Foreskin keratinocyte (primary cell): ENCODE measurements at places on chromosomes 4 and X. TPM values are rescaled to one million over a fixed set of nuclear protein-coding genes. Genes with fewer than 3 reads are reported as not detected.

The SLC2A9 gene
- polyA plus RNA-seq: 19.0 and 25.4 TPM in 2 replicates

GRCh38 chr4:188647820-188648370 is 508.7 kb downstream of the TRIML1 start:
- DNase-seq: peak; percentile 47

GRCh38 chr4:2857349-2857927 is 13.8 kb downstream of the ADD1 start:
- DNase-seq: no peak

The HTT gene
- polyA plus RNA-seq: 6.5 and 7.3 TPM in 2 replicates

The FABP2 gene
- not detected in 2 replicates for polyA plus RNA-seq

DNA sequence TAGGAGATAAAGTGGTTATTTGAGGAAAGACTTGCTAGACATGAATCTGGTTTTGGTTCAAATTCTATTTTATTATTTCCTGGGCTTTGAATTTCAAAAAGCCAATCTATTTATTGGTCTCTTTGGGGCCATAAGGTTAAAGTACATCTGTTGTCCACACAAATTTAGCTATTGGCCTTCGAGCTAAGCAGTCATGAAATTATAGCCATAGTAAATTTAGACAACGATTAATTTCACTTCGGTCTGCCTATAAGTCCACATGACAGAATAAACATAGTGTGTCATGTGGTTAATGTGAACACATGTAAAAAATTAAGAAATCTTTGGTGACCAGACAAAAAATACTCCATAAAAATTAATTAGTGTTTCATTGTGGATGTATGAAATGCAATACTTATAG is 161.9 kb downstream of the PALLD start:
- DNase-seq: no peak

DNA sequence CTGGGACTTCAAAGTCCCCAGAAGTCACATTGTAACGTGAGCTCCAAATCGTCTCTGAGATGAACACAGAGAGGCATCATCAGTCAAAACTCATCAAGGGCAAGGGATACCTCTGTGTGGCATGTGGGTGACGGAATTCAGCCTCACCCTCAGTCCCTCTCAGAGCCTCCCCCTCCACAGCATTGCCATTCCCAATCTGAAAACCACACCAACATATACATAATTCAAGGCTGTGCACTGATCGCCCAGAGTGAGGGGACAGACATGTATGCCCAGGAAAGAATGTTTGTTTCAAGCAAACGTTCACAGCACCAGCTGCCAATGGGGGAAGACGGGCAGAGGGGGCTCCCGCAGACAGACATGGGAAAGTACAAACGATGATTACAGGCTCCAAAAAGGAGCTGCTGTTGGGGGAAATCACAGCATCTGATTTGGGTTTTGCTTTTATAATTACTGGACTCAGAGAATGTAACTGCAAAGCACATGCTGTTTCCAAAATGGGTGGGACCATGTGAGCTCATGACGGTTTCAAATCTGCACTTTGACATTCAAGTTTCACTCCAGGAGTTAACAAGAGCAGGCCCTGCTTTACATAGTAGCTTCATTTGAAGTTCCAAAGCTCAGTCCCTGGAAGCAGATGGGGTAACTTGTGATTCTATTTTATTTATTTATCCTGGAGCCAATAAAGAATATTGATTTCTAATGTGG is 88.3 kb downstream of the CLCN4 start:
- DNase-seq: no peak

The TCEAL5 gene
- polyA plus RNA-seq: not detected in 2 replicates

- peak; percentile 72 for DNase-seq
Observed at GRCh38 chr4:182238355-182238931, 4.8 kb upstream of the TENM3 start.
